ENCODE measurements at places on chromosomes 12 and 14. TPM values are rescaled to one million over a fixed set of nuclear protein-coding genes. Genes with fewer than 3 reads are reported as not detected.

DNA sequence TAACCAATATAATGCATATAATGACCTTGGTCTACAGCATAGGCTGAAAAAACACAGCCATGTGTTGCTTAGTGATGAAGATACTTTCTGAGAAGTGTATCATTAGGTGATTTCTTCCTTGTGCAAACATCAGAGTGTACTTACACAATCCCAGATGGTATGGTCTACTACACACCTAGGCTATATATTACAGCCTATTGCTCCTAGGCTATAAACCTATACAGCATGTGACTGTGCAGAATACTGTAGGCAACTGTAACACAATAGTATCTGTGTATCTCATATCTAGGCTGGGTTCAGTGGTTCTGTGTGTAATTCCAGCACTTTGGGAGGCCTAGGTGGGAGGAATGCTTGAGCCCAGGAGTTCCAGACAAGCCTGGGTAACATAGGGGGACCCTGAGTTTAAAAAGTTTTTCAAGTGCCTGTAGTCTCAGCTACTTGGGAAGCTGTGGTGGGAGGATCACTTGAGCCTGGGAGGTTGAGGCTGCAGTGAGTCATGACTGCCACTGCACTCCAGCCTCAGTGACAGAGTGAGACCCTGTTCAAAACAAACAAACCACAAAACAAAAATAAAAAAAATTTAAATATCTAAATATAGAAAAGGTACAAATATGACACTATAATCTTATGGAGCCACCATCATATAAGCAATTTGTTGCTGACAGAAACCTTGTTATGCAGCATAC is 66.6 kb downstream of the GRIP1 start:
- no peak for DNase-seq

- DNase-seq: no peak
Measured at GRCh38 chr14:59336098-59336497, 129.1 kb downstream of the GPR135 start.

GRCh38 chr12:47973870-47974269 is 10.5 kb downstream of the TMEM106C start:
- DNase-seq: no peak

GRCh38 chr14:95531473-95531872 is 3.4 kb upstream of the GLRX5 start:
- no peak for DNase-seq

PLCZ1 gene
- total RNA-seq: not detected
